ENCODE measurements at places on chromosomes 2 and 18. TPM values are rescaled to one million over a fixed set of nuclear protein-coding genes. Genes with fewer than 3 reads are reported as not detected.
A peak's percentile ranks its signal among the peaks of the same experiment; 100 is the strongest.

- no peaks in the 10 kb centered on the region for H3K36me3 ChIP-seq
- peaks cover 2% of the 10 kb centered on the region for H3K4me1 ChIP-seq
- DNase-seq = no peak
- no peak overlapping the region for H3K27ac ChIP-seq
Measured at GRCh38 chr2:62293490-62294271, 97.8 kb downstream of the B3GNT2 start.

Gene LIMS4
- 0.16 TPM for total RNA-seq

DNA sequence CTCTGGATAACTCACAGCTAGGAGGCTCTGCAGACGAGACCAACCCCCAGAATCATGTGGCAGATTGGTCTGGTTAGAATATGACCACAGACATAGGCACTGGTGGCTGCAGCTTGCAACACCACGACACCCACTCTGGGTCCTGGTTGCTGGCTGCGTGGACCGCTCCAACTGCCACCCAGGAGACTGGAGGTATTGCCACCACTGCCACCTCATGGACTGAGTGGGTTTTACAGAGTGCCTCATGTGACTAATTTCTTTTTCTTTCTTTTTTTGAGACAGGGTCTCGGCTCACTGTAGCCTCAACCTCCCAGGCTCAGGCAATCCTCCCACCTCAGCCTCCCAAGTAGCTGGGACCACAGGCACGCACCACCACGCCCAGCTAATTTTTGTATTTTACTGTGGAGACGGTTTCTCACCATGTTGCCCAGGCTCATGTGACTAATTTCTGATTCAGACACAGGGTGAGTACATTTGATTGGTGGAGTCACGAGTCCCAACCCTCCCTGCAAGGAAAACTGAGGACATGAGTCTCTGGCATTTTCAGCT lies 29.9 kb upstream of the NT5DC4 start:
- no peaks in the 10 kb centered on the region for H3K36me3 ChIP-seq
- peak overlapping the region; percentile 26 for H3K4me3 ChIP-seq
- DNase-seq = peak; percentile 79
- H3K27ac ChIP-seq = peak overlapping the region; percentile 65
- peaks cover 33% of the 10 kb centered on the region for H3K4me1 ChIP-seq

DNA sequence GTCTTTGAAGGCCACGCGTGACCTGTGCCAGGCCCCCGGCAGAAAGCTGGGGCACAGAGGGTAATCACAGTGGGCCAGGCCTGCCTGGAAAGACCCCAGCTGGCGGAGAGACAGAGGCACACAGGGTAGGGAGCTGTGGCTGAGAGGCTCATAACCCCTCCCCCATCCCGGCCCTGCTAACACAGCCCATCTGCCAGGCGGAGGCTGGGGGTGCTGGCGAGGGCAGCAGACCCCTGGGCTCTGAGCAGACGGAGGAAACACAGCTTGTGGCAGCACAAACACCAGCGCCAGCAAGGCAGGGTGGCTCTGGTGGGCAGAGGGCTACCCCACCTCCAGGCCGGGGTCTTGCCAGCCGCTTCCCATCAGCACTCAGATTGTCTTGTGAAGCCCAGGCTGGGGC lies 19.0 kb downstream of the HS6ST1 start:
- no peak overlapping the region for H3K4me3 ChIP-seq
- no peaks in the 10 kb centered on the region for H3K27me3 ChIP-seq
- H3K4me1 ChIP-seq = peaks cover 3% of the 10 kb centered on the region
- no peak overlapping the region for H3K27ac ChIP-seq
- no peak for DNase-seq
- peaks cover 9% of the 10 kb centered on the region for H3K36me3 ChIP-seq

DNA sequence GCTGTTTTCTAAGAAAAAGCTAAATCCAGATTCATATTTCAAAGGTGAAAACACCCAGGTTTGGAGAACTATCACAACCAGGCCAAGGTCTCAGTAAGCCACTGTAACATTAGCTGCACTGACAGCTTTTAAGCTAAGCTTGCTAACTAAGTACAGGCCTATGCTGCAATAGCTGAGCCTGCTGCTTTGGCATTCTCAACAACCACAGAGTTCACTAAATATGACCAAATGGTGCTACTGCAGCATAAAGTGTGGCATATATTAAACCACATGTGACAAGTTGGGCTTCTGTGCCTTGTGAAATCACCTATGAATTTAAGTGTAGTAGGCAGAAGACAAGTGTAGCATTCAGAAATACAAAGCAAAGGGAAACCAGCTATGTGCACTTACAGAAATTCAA lies 206.7 kb downstream of the TCF4 start:
- no peak for DNase-seq
- H3K27ac ChIP-seq = no peak overlapping the region
- no peaks in the 10 kb centered on the region for H3K36me3 ChIP-seq
- H3K27me3 ChIP-seq = no peaks in the 10 kb centered on the region
- H3K4me3 ChIP-seq = no peak overlapping the region

- DNase-seq = no peak
- H3K36me3 ChIP-seq = peaks cover 12% of the 10 kb centered on the region
- no peaks in the 10 kb centered on the region for H3K27me3 ChIP-seq
Measured at GRCh38 chr2:17757321-17757720, 3.4 kb downstream of the GEN1 start.

- no peak for DNase-seq
- H3K36me3 ChIP-seq = no peaks in the 10 kb centered on the region
- H3K4me1 ChIP-seq = peaks cover 11% of the 10 kb centered on the region
- no peak overlapping the region for H3K27ac ChIP-seq
Measured at GRCh38 chr2:217552081-217552480, 450.7 kb downstream of the TNS1 start.
